ENCODE measurements at places on chromosomes 2 and 18.

GRCh38 chr2:137172162-137172561 lies 406.8 kb downstream of the THSD7B start:
- no peak for DNase-seq

GRCh38 chr18:26422472-26423162 lies 125.7 kb downstream of the KCTD1 start:
- no peak for DNase-seq

DNA sequence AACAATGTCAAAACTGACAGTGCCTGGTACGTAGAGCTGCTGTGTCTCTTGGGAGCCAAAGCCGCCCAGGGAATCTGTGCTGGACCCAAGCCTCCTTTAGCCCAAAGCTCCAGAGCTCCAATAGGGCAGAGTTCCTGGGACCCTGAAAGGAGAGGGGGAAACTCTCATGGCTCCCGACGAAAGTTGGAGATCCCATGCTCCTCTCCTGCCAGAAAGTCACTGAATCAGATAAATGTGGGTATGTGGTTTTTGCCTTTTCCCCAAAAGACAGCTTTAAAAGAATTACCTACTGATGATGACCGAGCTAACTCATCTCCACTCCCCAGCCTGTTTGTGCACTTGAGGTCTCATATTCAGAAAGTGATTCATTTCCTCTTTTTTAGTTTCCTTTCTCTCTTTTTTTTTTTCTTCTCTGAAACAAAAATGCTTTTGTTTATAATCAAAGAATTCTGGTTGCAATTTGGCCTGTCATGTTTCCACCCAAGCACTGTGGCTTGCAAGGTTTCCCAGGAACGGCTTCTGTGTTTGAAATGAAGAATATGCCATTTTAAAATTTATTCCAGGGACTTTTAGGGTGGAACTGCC lies 14.1 kb upstream of the PMAIP1 start:
- no peak for DNase-seq

DNA sequence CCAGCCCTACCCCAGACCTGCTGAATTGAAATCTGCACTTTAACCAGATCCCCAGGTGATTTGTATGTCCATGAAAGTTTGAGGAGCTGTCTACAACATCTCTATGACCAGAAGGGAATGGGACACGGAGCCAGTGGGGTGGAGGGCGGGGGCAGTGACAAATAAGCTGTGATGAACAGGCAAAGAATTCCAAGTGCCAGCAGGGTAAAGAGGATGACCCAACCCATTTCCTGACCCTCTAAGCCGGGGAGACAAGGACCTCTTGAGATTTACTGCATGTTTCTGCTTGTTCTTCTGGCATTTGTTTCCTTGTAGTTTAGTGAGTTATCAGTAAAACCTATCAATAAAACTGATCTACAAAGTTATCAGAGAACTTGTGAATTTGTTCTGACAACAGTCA lies 8.7 kb downstream of the TET3 start:
- DNase-seq: no peak

DNA sequence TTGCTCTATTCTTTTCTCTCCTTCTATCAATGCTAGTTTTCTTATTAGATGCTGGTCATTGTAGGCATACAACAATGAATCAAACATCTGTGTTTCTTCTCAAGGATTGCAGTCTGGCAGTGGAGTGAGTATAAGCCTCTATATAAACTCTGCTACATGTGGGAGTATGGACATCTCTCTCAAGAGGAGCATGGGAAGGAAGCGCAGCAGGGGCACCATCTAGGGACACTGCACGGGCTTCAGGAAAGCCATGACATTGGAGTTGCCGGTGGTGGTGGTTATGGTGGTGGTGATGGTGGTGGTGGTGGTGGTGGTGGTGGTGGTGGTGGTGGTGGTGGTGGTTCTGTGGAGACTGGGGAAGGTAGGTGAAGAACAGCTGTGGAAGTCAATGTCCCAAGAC lies 462.6 kb downstream of the RNF144A start:
- no peak for DNase-seq

GRCh38 chr18:29307231-29307630 lies 1130.3 kb upstream of the CDH2 start:
- no peak for DNase-seq

- no peak for DNase-seq
These were observed 344.9 kb downstream of the TSN start for GRCh38 chr2:122100346-122100745.

DNA sequence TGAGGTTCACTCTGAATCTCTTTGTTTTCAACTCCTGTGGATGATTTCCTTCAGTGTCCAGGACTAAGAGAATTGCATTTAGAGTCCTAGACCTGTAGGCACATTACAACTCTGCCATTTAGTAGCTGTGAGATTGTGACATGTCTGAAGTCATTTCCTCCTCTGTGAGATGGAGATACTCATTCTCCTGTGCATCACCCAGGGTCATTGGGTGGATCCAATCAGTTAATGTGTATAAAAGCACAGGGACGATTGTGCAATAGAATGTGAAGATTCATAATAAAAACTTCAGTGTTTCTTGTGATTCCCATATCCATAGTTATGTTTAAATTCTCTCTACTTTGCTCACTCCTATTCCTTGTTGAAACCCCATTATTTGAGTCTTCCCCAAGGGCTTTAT lies 113.6 kb downstream of the DIS3L2 start:
- DNase-seq: no peak

GRCh38 chr2:199085261-199085660 lies 372.5 kb downstream of the SATB2 start:
- DNase-seq: no peak

- DNase-seq: no peak
These were observed 94.2 kb upstream of the FSHR start for GRCh38 chr2:49248506-49248905.

DNA sequence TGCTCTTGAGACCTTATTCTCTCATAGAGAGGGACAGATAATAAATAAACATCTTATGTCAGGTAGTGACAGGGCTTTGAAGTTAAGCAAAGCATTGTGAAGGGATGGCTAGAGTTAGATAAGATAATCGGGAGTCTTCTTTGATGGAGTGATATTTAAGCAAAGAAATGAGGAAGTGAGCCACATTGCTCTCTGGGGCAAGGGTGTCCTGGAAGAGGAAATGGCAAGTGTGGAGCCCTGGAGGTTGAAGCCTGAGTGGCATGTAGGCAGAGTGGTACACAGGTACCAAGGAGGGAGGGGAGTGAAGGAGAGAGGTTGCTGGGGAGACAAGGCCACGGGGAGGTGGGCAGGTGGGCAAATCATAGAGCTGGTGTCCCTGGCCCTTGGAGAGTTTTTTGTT lies 110.2 kb downstream of the CTAGE1 start:
- no peak for DNase-seq

- DNase-seq: no peak
These were observed 32.4 kb upstream of the TMEM131 start for GRCh38 chr2:98028101-98028561.

GRCh38 chr2:27741673-27742072 lies 29.8 kb upstream of the MRPL33 start:
- no peak for DNase-seq

GRCh38 chr2:229947544-229947943 lies 25.2 kb downstream of the FBXO36 start:
- no peak for DNase-seq

DNA sequence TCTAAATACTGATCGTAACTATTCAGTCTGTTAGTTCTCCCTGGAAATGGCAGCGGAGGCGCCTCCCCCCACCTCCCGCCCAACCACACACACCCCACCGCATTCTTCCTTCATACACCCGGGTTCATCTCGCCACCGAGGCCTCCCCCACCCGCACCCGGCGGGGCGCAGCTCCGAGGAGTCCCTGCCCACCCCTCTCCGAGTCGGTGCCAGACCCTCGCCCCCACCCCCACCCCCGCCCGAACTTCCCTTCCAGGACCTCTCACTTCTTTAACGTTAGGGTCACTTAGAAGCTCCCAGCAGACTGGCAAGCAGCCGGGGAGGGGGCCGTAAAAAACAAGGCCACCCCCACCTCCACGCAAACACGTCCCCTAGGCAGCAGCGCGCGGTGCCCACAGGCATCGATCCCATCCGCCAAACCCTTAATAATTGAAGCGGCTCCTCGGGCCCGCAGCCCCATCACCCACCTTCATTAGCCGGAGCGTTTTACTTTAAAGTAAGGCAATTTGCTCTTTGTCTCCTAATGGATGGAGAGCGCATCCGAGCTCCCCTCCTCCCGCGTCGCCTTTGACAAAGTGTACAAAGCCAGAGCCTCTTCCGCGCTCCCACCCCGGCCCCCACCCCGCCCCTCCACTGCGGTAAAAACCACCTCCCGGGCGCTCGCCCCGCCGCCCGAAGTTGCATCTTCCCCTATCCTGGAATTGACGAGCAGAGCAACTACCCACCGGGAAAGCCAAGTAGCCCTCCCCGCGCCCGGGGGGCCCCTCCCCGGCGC lies 624 bp downstream of the ZNF516 start:
- no peak for DNase-seq

DNA sequence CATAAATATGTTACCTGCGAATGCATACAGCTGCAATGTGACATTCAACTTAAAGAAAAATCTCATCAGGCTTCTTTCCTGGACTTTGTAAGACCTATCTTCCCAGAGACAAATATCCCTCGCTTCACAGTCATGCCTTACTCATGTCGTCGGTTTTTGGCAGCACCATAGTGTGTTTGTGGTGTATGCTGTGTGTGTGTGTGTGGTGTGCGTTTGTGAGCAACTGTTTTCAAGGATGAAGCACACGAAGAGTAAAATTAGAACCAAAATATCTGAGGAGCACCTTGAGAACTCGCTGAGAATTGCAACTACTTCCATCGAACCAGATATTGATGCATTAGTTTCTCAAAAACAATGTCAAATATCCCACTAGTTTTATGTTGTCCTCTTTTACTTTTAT lies 56.9 kb downstream of the ASB1 start:
- no peak for DNase-seq

DNA sequence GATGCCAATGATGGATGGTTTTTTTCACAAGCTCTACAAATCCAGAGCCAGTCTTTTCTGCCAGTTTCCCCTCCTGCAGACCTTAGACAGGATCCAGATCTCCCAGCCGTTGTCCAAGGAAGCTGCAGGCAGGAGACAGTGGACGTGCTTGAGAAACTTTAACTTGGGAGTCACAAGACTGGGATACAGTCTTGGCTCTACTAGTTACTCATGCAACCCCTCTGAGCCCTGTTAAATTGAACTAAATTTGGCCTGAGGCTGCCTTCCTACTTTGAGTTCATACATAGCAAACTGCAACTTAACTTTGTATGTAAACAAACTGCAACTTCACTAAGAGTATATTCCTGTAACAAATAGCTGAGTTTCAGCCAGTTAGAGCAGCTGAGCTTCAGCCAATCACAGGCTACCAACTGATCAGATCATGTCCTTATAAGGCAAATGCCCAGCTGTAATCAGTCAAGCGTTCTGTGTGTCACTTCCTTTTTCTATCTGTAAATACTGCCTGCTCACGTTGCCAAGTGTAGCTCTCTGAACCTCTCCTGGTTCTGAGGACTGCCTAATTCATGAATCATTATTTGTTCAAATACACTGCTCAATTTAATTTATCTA lies 140.9 kb downstream of the CAPN13 start:
- no peak for DNase-seq

GRCh38 chr18:48975817-48976649 lies 25.3 kb upstream of the SMAD7 start:
- peak; percentile 48 for DNase-seq

GRCh38 chr18:1012775-1013174 lies 108.1 kb downstream of the ADCYAP1 start:
- no peak for DNase-seq

DNA sequence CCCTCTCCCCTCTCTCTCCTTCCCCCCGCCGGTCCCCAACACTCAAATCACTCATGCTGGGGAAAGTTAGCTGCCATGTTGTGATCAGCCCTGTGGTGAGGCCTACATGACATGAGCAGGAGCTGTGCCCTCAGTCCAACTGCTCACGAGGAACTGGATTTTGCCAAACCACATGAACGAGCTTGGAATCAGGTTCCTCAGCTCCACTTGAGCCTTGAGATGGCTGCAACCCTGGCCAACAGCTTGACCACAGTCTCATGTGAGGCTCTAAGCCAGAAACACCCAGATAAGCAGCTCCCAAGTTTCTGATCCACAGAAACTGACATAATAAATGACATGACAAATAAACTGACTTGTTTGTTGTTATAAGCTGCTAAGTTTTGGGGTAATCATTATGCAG lies 38.4 kb downstream of the ARL4C start:
- DNase-seq: no peak

GRCh38 chr2:263774-264492 lies at the start of gene SH3YL1:
Gene SH3YL1 (minus strand): TSS chr2:264032. CDS start chr2:263984, 48 bp downstream.
- peak; percentile 56 for DNase-seq

DNA sequence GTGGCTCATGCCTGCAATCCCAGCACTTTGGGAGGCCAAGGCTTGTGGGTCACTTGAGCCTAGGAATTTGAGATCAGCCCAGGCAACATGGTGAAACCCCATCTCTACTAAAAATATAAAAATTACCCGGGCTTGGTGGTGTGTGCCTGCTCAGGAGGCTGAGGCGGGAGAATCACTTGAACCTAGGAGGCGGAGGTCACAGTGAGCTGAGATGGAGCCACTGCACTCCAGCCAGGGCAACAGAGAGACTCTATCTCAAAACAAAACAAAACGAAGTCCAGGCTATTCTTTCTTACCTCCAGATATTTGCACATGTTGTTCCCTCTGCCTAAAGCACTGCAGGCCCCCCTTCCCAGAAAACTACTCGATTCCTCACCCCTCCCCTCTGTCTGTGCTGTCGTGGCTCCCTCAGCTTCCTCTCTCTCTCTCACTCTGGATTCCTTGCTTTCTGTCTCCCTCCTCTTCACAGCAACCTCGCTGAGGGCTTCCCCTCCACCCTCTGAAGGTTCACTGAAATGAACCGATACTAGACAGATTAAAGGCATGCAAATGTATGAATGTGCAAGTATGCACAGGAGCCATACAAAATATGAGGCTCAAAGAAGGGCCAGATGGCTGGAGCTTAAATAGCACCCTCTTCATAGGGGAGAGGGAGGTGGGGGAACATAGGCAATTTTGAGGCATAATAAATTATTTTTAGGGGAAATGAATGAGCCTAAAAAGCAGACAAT lies 18.5 kb downstream of the TMEM177 start:
- no peak for DNase-seq

DNA sequence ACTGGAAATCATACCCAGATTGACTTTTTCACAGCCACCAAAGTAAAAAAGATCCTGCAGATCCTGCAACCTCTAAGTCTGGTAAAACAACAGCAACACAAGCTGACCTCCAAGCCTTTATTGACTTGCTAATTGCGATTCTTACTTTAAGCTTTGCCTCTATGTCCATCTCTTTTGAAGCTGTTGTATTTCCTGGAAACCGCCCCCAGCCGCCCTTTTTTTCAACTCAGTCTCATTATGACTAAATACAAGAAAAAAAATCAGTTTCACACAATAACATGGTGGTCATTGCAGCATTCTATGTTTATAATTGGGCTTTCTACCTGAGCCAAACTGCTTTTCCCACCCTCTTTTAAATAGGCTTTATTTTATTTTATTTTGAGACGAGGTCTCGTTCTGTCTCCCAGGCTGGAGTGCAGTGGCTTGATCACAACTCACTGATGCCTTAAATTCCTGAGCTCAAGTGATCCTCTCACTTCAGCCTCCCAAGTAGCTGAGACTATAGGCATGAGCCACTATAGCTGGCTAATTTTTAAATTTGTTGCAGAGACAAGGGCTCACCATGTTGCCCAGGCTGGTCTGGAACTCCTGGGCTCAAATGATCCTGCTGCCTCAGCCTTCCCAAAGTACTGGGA lies 76.2 kb downstream of the MOGAT1 start:
- no peak for DNase-seq
